HAP-1 (cell line): ENCODE measurements at places on chromosomes 5 and 9.

GRCh38 chr5:83426855-83427254 is 44.7 kb upstream of the VCAN start:
- DNase-seq: no peak

- no peak for DNase-seq
These were observed 248.0 kb downstream of the NTRK2 start for GRCh38 chr9:84917366-84918070.

DNA sequence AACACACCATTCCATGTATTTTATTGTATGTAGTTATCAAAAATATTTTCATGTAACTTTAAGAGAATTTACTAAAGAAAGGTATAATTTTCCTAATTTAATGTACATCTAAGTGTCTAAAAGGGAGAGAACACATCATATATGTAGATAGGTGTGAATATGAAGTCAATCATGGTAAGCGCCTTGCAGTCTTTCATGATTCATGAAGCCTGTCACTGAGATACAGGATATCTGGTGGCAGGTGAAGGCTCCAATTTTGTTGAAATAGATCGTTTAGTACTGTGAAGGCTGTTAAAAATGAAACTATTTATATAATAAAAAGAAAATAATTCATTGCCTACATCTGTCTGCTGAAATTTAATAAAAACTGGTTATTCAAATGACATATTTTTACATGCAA is 15.5 kb upstream of the RGMB start:
- DNase-seq: no peak

DNA sequence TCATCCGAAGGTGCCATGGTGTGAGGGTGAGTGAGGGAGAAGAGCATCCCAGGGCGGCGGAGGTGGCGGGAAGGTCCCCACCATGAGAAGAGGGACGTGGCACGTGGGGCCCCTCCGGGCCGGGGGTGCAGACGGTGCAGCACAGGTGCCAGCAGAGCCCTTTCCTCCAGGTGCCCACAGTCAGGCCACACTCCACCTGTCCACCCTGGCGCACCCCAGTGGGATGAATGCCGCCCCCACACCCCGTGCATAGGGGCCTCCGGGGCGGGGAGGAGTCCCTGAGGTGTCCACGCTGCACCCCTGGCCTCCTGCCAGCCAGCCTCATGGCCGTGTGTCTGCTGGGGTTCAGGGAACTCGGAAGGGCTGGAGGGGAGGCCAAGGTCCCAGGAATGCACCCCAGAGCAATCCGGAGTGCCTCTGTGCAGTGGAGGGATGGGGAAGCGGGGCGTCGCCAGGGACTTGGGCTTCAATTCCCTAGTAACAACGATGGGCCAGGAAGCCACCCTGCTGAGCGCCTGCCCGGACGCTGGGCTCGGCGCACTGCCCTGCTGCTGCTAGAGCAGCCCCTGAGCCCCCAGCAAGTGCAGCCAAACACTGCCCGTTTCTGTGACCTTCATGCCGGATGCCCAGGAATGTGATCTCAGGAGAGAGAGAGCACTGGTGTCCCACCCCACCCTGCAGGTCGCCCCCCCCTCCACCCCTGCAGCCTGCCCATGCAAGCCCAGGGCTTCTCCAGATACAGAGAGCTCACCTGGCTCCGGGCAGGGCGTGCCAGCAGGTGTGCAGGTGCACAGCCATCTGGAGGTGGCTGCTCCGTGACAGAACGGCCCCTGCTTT is 8.8 kb upstream of the NACC2 start:
- DNase-seq: no peak

- no peak for DNase-seq
These were observed 16.6 kb downstream of the TUT7 start for GRCh38 chr9:86337469-86338108.

GRCh38 chr5:31770998-31771397 is 132.1 kb downstream of the PDZD2 start:
- DNase-seq: no peak
